Naive thymus-derived CD4-positive, alpha-beta T cell (primary cell): ENCODE measurements at places on chromosomes 2 and 18. TPM values are rescaled to one million over a fixed set of nuclear protein-coding genes. Genes with fewer than 3 reads are reported as not detected.

DNA sequence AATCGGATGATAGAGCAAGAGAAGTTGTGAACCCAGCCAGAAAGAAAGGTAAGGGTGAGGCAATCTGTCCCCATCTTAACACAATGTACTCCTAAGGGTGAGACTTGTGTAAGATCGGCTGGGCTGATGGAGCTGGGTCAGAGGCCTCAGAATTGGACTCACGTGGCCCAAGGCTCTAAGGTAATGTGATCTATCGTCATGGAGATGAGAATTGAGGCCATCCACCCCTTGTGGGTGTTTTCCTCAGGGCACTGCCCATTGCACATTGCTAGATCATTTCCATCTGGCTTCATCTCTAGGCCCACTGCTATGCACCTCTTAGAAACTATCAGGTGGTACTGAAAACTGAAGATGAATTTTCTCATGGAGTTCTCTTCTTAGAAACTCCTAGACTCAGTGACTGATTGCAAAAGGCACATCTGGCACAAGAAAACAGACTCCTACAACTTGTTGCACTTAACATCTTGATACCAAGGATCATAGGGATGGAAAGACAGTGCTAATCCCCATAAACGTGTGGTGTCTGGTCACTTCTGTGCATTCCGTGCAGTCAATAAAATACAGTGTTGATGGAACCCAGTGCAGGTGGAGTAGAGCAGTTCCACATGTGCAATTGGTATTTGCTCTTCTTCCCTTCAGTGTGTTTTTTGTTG, 228.9 kb upstream of the FOSL2 start:
- no peak for DNase-seq

DNA sequence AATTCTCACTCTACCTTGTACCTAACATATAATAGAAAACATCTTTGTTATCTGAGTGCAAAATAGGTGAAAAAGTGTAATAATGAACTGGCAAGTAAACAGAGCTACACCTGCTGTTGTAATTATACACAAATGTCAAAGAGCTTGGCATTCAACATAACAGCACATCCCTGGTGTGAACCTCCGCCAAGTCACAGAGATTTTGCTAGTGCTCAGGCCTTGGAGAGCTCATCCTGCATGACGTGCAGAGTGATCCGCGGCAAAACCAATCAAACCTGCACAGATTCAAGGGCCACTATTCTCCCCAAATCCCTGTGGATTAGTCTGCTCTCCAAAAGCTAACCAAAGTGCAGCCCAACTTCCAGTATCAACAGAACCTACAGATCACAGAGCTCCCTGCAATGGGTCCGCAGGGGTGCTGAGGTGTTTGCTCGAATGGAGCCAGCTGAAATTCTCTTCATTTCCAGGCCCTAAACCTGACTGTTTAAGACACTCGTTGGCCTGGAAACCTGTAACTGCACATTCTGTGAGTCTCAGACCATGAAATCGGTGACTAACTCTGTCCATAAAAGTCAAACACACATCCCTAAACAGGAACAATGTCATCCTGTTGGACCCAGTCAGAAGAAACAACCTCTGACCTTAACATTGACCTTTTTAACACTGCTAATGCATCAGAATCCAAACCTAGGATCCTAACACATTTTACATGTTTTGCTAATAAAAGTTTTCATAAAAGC, 111.8 kb downstream of the EPB41L3 start:
- no peak for DNase-seq

- DNase-seq = no peak
Measured at GRCh38 chr2:129661935-129662334, 317.5 kb upstream of the RAB6C start.

- DNase-seq = no peak
Measured at GRCh38 chr2:42012651-42013050, 35.2 kb upstream of the PKDCC start.

- DNase-seq = no peak
Measured at GRCh38 chr2:39845460-39846146, 66.5 kb upstream of the THUMPD2 start.

GRCh38 chr2:211737282-211737681, 801.3 kb downstream of the ERBB4 start:
- DNase-seq = no peak

The ASAP2 gene
- not detected for polyA plus RNA-seq

The CCDC74B gene
- polyA plus RNA-seq = not detected

The KCNE4 gene
- polyA plus RNA-seq = not detected

The EFEMP1 gene
- polyA plus RNA-seq = not detected

The LOXL3 gene
- polyA plus RNA-seq = 0.17 TPM

The HOXD8 gene
- polyA plus RNA-seq = not detected
